ENCODE measurements at places on chromosomes 1 and 21. TPM values are rescaled to one million over a fixed set of nuclear protein-coding genes. Genes with fewer than 3 reads are reported as not detected.

The FCRL1 gene
- not detected for total RNA-seq

The SPRR2E gene
- not detected for total RNA-seq

The KRTAP19-3 gene
- not detected for total RNA-seq

The ADGRB2 gene
- 0.45 TPM for total RNA-seq

The ADAMTS4 gene
- total RNA-seq, result 0.66 TPM

The STXBP3 gene
- 41.1 TPM for total RNA-seq

The MROH9 gene
- total RNA-seq, result not detected

The NME7 gene
- total RNA-seq, result 10.6 TPM

The GCSAML gene
- total RNA-seq, result 0.14 TPM

The HPDL gene
- total RNA-seq, result 39.8 TPM

- no peaks in the 10 kb centered on the region for H3K4me1 ChIP-seq
- H3K36me3 ChIP-seq, result peaks cover 68% of the 10 kb centered on the region
- DNase-seq, result no peak
- H3K27ac ChIP-seq, result no peak overlapping the region
- H3K4me3 ChIP-seq, result no peak overlapping the region
- no peaks in the 10 kb centered on the region for H3K27me3 ChIP-seq
Observed at GRCh38 chr1:160216301-160216700, 11.1 kb downstream of the PEA15 start.

GRCh38 chr1:50038237-50038809, 14.6 kb upstream of the AGBL4 start:
- no peaks in the 10 kb centered on the region for H3K36me3 ChIP-seq
- DNase-seq, result peak; percentile 12
- H3K27me3 ChIP-seq, result no peaks in the 10 kb centered on the region
- H3K4me1 ChIP-seq, result no peaks in the 10 kb centered on the region
- H3K4me3 ChIP-seq, result no peak overlapping the region

- no peaks in the 10 kb centered on the region for H3K4me1 ChIP-seq
- no peak overlapping the region for H3K4me3 ChIP-seq
- no peak overlapping the region for H3K27ac ChIP-seq
- no peak for DNase-seq
Observed at GRCh38 chr1:118504867-118505266, 319.8 kb upstream of the SPAG17 start.

GRCh38 chr1:193514397-193514796, 328.0 kb upstream of the B3GALT2 start:
- peaks cover 2% of the 10 kb centered on the region for H3K4me1 ChIP-seq
- H3K4me3 ChIP-seq, result no peak overlapping the region
- H3K36me3 ChIP-seq, result peaks cover 11% of the 10 kb centered on the region
- H3K27ac ChIP-seq, result no peak overlapping the region
- no peaks in the 10 kb centered on the region for H3K27me3 ChIP-seq

- no peak overlapping the region for H3K27ac ChIP-seq
- no peak for DNase-seq
- H3K36me3 ChIP-seq, result no peaks in the 10 kb centered on the region
- H3K27me3 ChIP-seq, result peaks cover 12% of the 10 kb centered on the region
- H3K4me3 ChIP-seq, result no peak overlapping the region
Observed at GRCh38 chr1:201761178-201761577, 67.8 kb upstream of the IPO9 start.

- no peaks in the 10 kb centered on the region for H3K27me3 ChIP-seq
- no peak for DNase-seq
- H3K36me3 ChIP-seq, result peaks cover 30% of the 10 kb centered on the region
- H3K4me3 ChIP-seq, result no peak overlapping the region
- peaks cover 47% of the 10 kb centered on the region for H3K4me1 ChIP-seq
- H3K27ac ChIP-seq, result peak overlapping the region; percentile 65
Observed at GRCh38 chr1:154972213-154972516, 1.6 kb upstream of the SHC1 start.

- peaks cover 58% of the 10 kb centered on the region for H3K36me3 ChIP-seq
- H3K4me3 ChIP-seq, result no peak overlapping the region
- H3K4me1 ChIP-seq, result no peaks in the 10 kb centered on the region
- no peak overlapping the region for H3K27ac ChIP-seq
- no peaks in the 10 kb centered on the region for H3K27me3 ChIP-seq
Observed at GRCh38 chr1:202944438-202944921, 13.6 kb downstream of the ADIPOR1 start.

DNA sequence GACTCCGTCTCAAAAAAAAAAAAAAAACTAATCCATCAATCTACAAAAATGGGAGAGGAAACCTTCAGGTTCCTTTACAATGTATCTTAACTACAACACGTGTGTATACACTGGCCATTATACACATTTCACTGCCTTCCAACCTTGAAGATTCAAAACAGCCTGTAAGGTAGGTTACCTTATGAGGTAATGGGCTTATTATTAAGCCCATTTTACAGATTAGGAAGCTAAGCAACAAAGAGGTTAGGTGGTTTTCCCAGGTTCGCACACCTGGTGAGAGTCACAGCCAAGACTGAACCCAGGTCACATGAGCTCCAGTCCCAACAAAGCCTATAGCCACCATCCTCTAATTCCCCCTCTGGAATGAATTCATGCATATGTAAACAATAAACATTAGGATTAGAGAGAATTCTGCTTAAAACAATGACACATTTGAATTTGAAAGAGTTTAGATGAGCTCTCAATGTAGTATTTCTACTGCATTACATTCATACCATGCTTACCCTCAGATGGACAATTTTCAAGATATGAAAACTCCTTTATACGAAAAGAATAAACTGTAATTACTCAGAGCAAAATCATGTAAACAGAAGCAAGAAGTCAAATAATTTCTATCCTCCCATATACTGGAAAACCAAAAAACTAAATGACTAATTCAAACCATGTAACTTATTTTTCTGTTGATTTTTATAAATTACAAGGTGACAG, 54.8 kb downstream of the EIF4G3 start:
- no peak overlapping the region for H3K4me3 ChIP-seq
- no peaks in the 10 kb centered on the region for H3K27me3 ChIP-seq
- H3K36me3 ChIP-seq, result peaks cover 17% of the 10 kb centered on the region

GRCh38 chr1:207941665-207942064, 30.7 kb upstream of the CD34 start:
- H3K27me3 ChIP-seq, result peaks cover 47% of the 10 kb centered on the region
- H3K27ac ChIP-seq, result no peak overlapping the region
- no peaks in the 10 kb centered on the region for H3K4me1 ChIP-seq
- H3K4me3 ChIP-seq, result no peak overlapping the region
- DNase-seq, result peak; percentile 26
- no peaks in the 10 kb centered on the region for H3K36me3 ChIP-seq

- H3K36me3 ChIP-seq, result no peaks in the 10 kb centered on the region
- peaks cover 2% of the 10 kb centered on the region for H3K4me1 ChIP-seq
- DNase-seq, result no peak
- H3K4me3 ChIP-seq, result no peak overlapping the region
Observed at GRCh38 chr1:174841747-174842146, 158.0 kb upstream of the CACYBP start.

DNA sequence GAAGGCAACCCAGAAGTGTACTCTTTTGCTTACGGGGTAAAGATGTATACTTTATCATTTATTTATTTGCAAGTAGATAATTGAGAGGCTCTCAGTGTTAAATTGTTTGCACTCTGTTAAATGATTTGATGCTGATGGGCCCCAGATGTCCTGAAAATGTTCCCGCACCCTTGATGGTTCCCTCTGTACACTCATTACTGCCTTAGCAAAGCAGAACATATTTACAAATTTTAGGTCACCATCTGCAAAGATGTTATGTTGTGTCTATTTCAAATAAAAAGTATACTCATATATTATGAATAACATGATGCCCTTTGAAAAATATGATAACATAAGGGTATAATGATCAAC, 240.5 kb upstream of the SNX7 start:
- no peaks in the 10 kb centered on the region for H3K27me3 ChIP-seq
- DNase-seq, result no peak
- no peaks in the 10 kb centered on the region for H3K36me3 ChIP-seq
- H3K4me1 ChIP-seq, result peaks cover 1% of the 10 kb centered on the region
- no peak overlapping the region for H3K4me3 ChIP-seq
- no peak overlapping the region for H3K27ac ChIP-seq

- no peaks in the 10 kb centered on the region for H3K27me3 ChIP-seq
- no peaks in the 10 kb centered on the region for H3K4me1 ChIP-seq
- H3K36me3 ChIP-seq, result peaks cover 47% of the 10 kb centered on the region
- no peak for DNase-seq
- no peak overlapping the region for H3K4me3 ChIP-seq
- H3K27ac ChIP-seq, result no peak overlapping the region
Observed at GRCh38 chr1:160359559-160360226, 7.2 kb upstream of the NHLH1 start.

GRCh38 chr1:182634306-182635072, 30.3 kb upstream of the RGS16 start:
- DNase-seq, result no peak
- H3K4me1 ChIP-seq, result peaks cover 33% of the 10 kb centered on the region
- H3K36me3 ChIP-seq, result no peaks in the 10 kb centered on the region

- H3K36me3 ChIP-seq, result no peaks in the 10 kb centered on the region
- peaks cover 4% of the 10 kb centered on the region for H3K4me1 ChIP-seq
- peaks cover 50% of the 10 kb centered on the region for H3K27me3 ChIP-seq
Observed at GRCh38 chr1:39080269-39080826, 54.2 kb downstream of the NDUFS5 start.

- H3K4me1 ChIP-seq, result peaks cover 37% of the 10 kb centered on the region
- H3K27ac ChIP-seq, result peak overlapping the region; percentile 79
- no peaks in the 10 kb centered on the region for H3K27me3 ChIP-seq
- no peak for DNase-seq
- peaks cover 5% of the 10 kb centered on the region for H3K36me3 ChIP-seq
- peak overlapping the region; percentile 85 for H3K4me3 ChIP-seq
Observed at GRCh38 chr1:214280386-214281020, 456 bp upstream of the SMYD2 start.

GRCh38 chr1:40951943-40952743, 27.4 kb upstream of the CTPS1 start:
- peak; percentile 89 for DNase-seq
- no peak overlapping the region for H3K4me3 ChIP-seq
- peaks cover 9% of the 10 kb centered on the region for H3K4me1 ChIP-seq
- H3K27ac ChIP-seq, result no peak overlapping the region
- no peaks in the 10 kb centered on the region for H3K36me3 ChIP-seq

DNA sequence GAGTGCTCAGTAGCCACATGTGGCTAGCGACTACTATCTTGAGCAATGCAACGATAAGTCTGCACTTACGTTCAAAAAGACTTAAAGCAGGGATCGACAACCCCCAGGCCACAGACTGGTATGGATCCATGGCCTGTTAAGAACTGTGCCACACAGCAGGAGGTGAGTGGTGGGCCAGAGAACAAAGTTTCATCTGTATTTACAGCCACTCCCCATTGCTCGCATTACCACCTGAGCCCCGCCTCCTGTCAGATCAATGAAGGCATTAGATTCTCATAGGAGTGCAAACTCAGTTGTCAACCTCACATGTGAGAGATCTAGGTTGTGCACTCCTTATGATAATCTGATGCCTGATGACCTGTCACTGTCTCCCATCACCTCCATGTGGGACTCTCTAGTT, 103.6 kb upstream of the ZRANB2 start:
- no peaks in the 10 kb centered on the region for H3K36me3 ChIP-seq
- no peak for DNase-seq
- no peak overlapping the region for H3K4me3 ChIP-seq
- H3K27ac ChIP-seq, result no peak overlapping the region

DNA sequence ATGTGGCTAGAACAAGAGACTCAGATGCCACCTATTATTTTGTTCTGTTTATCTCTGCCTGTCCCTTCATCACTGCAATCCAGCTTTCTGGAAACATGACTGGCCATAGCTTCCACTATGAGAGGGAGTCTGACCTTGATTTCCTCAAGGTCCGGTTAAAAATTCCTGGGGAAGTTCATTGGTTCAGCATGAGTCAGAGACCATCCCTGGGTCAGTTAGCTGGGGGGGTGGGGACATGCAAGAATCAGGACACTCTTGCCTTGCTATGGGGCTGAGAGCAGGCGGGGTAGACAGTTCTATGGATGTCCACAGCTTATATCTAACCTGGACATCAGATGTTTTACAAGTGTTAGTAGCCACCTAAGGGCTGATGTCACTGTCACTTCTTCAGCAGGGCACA, 81.1 kb downstream of the TENT5C start:
- no peaks in the 10 kb centered on the region for H3K36me3 ChIP-seq
- H3K27ac ChIP-seq, result no peak overlapping the region
- no peak for DNase-seq
- H3K27me3 ChIP-seq, result peaks cover 35% of the 10 kb centered on the region

DNA sequence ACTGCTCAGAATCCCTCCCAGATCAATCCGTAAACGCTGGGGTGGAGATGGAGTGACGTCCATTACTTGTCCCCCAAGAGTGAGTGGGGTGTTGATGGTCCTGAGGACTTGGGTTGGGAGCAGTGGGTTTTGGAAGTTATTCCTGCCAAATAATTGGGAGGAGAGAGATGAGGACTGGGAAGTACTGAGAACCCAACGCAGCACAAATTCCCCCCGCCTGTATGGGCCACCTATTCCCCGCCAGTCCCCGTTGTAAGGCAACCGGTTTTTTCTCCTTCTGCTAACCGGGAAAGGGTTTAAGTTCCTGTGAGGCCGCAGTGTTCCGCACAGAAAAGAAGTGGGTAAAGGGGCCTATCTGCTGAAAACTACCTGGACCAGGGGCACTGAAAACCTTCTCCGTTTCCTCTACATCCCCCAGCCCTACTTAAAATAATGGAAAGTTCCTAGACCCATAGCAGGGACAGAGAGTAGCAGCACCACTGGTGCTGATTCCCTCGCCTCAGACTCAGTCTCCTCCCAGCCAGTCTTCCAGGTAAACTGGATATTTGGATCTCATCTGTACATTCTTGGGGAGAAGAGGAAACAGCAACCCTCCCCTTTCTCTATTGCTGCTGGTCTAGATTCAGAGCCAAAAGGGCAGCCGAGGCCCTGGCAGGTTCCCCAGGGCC, 738 bp downstream of the LURAP1 start:
- peak overlapping the region; percentile 89 for H3K4me3 ChIP-seq
- DNase-seq, result no peak
- H3K36me3 ChIP-seq, result peaks cover 2% of the 10 kb centered on the region
- peaks cover 3% of the 10 kb centered on the region for H3K27me3 ChIP-seq

- peak; percentile 55 for DNase-seq
- H3K4me3 ChIP-seq, result no peak overlapping the region
- H3K4me1 ChIP-seq, result no peaks in the 10 kb centered on the region
- no peaks in the 10 kb centered on the region for H3K27me3 ChIP-seq
- no peak overlapping the region for H3K27ac ChIP-seq
- H3K36me3 ChIP-seq, result no peaks in the 10 kb centered on the region
Observed at GRCh38 chr1:85894651-85895050, 186.4 kb upstream of the ZNHIT6 start.

DNA sequence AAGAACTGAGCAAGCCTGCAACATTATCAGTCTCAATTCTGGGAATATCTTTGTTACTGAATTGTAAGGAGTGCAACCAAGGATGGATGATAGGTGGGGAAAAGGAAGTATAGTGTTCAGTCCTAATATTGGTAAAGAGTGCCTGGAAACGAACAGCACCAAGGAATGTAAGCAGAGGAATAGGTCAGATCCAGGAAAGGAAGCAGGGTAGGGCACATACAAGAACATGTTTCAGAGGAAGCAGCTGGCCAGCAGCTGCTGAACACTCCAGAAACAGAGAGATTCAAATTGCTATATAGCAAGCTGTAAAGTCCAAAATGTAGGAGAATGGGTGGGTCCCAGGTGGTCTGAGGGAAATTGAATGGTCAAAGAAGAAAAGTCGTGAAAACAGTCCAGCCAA, 37.9 kb downstream of the CRB1 start:
- H3K36me3 ChIP-seq, result no peaks in the 10 kb centered on the region
- H3K4me3 ChIP-seq, result no peak overlapping the region
- H3K27me3 ChIP-seq, result peaks cover 5% of the 10 kb centered on the region
